ENCODE measurements at places on chromosomes 2 and 18.
A peak's percentile ranks its signal among the peaks of the same experiment; 100 is the strongest.

GRCh38 chr2:153601812-153602211, 123.2 kb upstream of the RPRM start:
- DNase-seq = no peak

DNA sequence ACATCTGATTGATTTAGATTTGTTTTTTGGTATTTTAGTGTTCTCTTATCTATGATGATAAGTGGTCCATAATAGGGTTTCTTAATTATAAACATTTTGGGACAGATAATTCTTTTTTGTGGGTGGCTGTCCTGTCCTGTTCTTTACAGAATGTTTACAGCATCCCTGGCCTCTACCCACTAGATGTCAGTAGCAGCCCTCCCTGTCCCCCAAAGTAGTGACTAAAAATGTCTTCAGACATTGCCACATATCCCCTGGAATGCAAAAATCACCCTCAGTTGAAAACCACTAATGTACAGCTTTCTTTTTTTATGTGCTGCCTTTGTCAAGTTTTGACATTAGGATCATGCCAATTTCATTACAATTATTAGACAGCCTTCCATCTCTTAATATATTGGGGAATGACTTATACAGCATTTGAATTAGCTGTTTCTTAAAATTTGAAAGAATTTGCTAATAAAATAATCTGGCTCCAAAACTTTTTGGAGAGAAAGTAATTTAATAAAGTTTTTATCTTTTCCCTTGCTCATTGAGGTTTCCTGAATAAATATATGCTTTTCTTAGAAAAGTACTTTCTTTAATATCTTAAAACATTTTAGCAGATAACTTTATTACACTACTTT, 19.5 kb downstream of the WIPF1 start:
- peak; percentile 71 for DNase-seq

DNA sequence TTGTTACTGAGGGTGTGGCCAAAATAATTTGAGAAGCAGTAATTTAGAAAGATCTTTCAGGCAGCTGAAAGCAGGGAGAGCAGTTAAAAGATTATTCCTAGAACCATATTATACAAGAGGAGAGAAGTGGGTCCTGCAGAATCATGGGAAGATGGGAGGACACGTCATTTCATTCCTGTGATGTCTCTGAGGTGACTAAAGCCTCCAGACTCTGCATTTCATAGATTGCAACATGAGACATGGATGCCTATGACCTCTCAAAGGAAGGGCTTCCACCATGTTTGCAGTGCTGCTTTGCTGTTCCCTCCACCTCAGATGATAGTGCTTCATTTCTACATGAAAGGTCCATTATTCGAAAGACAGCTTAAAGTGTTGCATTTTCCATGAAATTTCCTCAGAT, 788.4 kb downstream of the TSN start:
- no peak for DNase-seq

GRCh38 chr2:176174382-176174823, 14.1 kb upstream of the HOXD1 start:
- peak; percentile 39 for DNase-seq

GRCh38 chr2:205032093-205032551, 486.8 kb downstream of the PARD3B start:
- no peak for DNase-seq

DNA sequence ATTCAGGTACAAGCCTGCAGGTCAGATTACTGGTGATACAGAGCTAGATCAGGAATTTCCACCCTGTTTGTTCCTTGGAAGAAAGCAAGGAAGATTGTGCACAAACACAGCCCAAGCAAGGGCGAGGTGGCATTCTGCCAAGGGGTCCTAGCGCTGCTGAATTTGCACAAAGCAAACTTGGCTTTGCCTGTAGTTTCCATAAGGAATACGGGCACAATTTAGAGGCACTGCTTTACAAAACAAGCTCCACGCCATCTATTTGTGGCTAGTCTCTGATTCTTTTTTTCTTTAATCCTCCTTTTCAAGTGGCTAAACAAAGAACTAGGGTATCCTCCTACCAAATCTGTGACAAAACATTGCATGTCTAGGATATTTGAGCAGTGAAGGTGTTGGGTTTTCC, 195.5 kb upstream of the ACVR2A start:
- DNase-seq = no peak

DNA sequence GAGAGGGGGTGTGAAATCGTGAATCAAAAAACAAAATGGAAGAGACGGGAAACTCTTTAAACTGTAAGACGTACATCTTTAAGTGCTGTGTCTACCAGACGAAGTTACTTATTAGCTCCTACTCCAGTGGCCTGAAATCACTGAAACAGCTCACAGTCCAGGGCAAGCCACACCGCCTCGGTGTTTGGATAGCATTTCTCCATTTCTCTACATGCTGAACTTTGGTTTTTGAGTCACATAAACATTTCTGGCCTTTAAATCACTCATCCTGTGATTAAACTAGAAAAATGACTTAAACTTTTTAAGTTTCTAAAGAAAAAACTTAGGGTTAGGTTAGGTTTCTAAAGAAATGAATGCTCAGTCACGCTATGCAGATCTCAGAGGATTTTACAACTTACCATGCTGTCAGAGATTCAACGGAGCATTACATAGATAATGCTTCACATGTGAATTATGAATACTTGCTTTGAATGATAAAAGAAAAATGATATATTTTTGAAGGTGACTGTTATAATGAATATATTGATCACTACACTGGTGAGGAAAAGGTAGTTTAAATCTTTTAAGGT, 138.4 kb downstream of the MBP start:
- DNase-seq = no peak

- no peak for DNase-seq
Measured at GRCh38 chr2:54977149-54977548, 73.1 kb downstream of the RTN4 start.

GRCh38 chr2:236574424-236575145, 5.0 kb downstream of the ACKR3 start:
- DNase-seq = no peak

DNA sequence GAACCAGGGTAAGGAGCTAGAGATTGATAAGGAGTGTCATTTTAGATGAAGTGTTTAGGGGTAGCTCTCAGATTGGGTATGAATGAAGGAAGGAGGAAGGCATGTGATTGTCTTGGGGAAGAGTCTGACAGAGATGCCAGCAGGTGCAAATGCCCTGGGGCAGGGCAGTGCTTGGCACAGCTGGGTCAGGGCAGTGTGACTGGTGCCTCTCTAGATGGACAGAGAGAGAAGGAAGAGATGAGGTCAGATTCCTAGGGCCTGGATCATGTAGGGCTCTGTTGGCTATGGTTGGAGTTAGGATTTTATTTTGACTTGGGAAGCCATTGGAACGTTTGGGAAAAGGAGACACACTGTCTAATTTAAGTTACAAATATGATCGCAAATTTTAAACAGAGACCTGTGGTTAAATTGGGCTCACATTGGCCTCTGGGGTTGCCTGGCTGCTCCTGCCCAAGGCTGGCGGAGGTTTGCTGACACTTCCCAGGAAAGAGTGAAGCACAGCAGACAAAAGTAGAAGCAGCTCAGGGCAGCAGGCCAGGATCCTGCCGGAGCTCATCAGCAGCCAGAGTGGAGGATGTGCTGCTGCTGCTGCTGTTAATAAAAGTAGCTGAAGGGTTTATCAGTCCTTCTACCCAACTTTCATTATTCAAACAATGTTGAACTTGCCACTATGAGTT, 32.7 kb upstream of the FHL2 start:
- no peak for DNase-seq

GRCh38 chr2:109173311-109174171, 44.5 kb downstream of the SH3RF3 start:
- DNase-seq = no peak

- DNase-seq = no peak
Measured at GRCh38 chr2:162677476-162677875, 161.1 kb downstream of the KCNH7 start.
